ENCODE measurements at places on chromosomes 4 and X.

DNA sequence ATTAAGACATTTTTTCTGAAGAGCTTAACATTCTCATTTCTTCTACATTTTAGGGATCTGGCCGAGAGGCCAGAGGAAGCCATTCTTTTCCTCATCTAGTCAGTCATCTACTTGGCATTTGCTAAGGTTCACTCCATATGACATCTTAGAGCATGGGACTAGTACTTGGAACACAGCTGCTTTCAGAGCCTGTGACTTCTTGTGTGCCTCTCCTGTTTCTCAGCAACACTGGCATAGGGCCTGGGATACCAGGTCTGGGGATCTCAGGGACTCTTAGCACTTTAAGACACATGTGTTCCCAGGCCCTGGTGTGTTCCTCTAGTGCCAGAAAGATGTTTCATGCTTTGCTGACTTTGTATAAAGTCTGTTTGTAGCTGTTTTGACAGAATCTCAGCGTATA lies 7.3 kb downstream of the PLP1 start:
- DNase-seq = no peak

DNA sequence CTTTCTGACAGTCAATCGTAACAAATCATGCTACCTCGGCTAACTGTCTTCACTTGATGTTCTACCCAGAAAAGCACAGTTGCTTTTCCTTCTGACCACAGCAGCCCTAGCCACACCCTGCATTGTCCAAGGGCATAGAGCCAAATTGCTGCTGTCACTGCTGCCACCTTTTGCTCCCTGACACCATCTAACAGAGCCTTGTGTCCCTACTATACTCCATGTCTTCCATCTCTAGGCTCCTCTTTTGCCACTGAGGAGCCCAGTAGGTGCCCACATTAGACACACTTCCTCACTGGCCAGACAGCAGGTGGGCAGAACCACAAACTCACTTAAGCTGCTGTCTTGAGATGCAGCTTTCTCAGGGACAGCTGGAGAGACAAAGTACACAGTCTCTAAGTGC lies 91.4 kb downstream of the ANXA3 start:
- DNase-seq = no peak

DNA sequence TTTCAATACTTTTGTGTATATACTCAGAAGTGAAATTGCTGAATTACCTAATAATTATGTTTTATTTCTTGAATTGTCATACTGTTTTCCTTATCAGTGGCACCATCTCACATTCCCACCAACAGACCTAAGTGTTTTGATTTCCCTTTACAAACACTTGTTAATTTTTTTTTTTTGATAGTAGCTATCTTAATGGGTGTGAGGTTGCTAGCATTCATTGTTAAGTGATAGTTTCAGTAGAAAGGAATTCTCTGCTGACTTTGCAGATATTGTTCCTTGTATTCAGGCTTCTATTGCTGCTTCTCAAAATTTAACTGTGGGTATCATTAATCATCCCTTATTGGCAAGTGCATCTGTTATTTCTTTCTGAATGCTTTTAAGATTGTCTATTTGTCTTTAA lies 927.5 kb upstream of the SLIT2 start:
- no peak for DNase-seq

GRCh38 chrX:17859609-17860178 lies 1.4 kb downstream of the RAI2 start:
- DNase-seq = no peak

- no peak for DNase-seq
Measured at GRCh38 chr4:52622564-52622963, 36.5 kb downstream of the USP46 start.

GRCh38 chrX:118519411-118520215 lies 24.0 kb downstream of the DOCK11 start:
- DNase-seq = no peak

DNA sequence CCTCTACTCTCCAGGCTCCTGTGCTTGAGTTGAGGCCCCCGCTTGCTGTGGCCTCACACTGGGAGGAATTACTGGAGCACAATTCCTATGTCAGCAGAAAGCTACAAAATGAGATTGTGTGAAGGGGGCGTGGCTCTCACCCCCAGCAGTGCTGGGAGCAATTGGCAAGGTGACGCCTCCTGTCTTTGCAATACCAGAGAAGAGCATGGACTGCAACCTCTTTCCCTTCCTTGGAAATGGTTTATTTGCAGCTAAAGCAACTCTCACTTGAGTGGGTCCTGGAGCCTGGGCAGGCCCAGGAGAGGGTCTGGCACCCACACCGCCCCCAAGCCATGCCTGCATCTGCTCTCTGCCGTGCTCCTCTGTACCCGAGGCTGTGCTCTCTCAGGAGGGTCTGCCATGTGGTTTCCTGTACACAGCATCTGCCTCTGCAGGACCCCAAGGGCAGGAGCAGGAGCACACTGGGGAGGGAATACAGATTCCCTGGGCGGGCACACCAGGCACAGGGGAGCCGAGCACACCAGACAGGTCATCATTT lies 32.9 kb upstream of the HGFAC start:
- DNase-seq = no peak

- no peak for DNase-seq
Measured at GRCh38 chrX:68719181-68719903, 71.9 kb downstream of the STARD8 start.

- DNase-seq = no peak
Measured at GRCh38 chrX:21004835-21005234, 369.4 kb upstream of the CNKSR2 start.

DNA sequence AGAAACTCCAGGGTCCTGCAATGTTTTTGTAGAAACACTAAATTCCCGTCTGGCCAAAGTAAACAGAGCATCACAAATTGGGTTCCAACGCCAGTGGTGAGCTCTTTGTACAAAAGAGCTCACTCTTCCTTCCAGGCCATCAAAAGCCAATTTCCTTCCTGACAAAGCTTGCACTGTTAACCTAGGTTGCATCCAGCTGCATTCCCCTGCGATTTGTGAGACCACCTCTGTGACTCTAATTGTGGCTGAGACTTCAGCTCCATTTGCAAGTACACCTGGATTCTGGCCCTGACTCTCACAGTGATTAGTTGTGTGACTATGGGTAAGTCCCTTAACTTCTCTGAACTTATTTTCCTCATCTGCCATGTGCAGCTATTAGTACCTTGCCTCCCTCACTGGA lies 212.5 kb upstream of the CXorf66 start:
- DNase-seq = no peak

DNA sequence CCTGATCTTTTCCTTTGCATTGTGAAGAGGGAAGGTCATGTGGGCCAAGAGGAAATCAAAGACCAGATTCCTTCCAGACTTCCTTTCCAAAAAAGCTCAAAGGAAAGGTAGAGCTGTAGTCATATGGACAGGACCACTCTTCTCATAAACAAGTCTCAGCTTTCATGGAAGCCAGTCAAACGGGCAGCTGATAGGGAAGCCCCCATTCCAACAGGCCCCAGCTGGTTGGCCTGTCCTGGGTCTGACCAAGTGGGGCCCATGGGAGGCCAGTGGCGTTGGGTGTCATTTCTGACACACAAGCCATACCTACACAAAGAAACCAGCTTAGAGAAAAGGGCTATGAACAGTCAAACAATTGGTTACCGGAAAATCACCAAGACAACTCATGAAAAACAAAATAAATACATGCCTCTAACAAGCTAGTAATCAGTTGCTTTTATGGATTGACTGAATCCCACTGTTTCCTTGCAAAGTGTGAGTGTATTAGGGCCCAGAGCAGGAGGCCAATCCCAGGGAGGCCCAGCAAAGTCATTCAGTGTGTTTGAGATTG lies 149.6 kb upstream of the MAMLD1 start:
- DNase-seq = no peak

DNA sequence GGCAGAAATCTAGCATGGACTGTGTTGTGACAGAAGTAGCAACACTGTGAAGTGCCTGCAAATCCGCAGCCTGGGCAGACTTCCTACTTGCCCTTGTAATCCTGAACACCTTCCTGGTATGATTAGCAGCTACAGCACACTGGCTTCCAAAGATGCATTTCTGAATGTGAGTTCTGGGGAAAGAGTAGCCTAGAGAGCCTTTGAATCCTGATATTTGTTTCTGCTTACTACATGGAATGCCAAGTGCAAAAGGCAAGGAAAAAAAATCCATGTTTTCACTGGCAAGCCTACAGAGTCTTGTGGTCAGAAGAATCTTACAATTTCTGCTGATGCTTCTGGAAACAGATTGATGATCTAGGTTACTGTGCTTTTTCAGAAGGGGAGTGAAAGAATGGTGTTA lies 223.7 kb downstream of the COL25A1 start:
- no peak for DNase-seq

DNA sequence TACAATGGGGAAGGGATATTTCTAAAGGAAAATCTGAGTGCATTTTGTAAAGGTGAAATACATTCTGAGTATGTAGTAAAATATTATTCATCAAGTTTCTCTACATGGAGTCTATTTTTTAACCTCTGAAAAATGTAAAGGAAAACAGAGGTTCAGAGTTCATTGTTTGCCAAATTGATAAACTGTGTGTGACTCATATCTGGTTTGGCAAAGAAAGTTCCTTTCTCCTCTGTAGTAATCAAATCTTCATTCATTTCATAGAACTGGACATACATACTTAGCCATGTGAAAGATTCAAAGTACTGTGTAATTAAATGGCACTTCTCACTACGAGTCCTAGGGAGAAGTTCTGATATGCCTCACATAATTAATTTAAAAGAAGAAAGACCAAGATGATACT lies 61.6 kb downstream of the HPGD start:
- no peak for DNase-seq

GRCh38 chrX:8126648-8127047 lies 44.4 kb downstream of the VCX2 start:
- DNase-seq = no peak

DNA sequence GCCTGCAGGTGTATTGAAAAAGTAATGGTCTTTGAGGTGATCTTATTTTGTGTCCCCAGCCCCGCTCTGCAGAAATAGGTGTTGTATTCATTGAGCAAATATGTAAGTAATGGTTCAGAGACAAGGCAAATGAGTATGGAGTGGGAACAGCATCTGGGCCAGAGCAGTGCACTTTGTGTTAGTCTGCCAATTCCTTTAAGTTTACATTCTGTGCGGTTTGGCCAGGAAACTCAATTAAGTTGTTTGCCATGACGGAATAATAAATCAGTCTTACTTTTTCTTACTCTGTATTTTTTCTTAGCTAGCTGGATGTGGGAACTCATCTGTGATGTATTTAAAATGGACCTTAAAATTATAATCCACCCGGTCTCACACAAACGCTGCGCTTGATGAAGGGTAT lies 12.6 kb downstream of the DCLK2 start:
- no peak for DNase-seq
